ENCODE measurements at places on chromosomes 11 and 22.

GRCh38 chr22:35344956-35345690, 35.8 kb upstream of the HMOX1 start:
- no peak for DNase-seq

DNA sequence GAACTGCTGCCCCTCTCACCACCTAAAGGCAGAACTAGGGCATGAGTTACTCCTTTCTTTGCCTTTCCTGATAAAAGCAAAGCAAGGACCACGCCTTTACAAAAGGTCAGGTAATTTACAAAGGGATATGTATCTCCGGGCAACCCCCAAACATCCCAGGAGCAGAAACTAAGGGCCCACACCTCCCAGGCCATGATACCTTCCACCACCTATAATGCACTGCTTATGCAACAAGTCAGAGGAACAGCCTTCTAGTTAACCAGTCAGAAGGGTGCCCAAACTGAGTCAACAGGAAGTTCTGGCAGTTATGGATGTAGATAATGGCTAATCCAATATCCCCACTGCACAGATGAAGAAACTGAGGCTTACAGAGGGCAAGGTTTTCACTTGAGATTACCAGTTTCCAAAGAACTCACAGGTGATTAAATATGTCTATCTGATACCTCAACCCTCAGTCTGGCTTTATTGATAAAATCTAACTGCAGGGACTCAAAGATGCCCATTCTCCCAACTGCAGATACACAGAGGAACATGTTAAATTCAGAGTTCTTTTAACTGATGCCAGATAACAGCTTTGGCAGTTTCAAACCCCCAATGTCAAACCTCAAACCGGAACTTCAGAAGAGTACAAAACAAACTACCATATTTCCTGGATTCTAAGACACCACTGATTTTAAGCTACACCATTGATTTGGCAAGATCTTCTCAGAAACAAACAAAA, 16.8 kb upstream of the CASTOR1 start:
- no peak for DNase-seq

GRCh38 chr22:42072606-42073330, 1.3 kb upstream of the PHETA2 start:
- DNase-seq: no peak

- no peak for DNase-seq
These were observed 775.0 kb upstream of the API5 start for GRCh38 chr11:42536611-42537360.

DNA sequence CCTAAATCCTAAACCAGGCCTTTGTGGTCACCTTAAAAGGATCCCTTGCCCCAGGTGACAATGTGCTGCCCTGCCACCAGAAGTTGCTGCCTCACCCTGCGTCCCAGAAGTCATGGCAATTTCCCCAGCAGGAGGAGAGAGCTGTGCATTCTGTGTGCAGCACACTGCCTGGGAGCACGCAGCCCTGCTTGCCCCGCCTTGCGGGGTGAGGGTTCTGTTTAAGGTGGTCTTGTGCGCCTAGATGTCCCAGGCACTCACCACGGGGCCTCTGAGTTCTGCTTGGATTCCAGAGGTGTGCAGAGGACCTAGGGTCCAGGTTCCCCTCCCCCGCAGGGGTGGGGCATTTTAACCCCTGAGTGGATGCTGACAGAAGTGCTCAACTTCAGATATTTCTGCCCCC, 95.0 kb downstream of the GRAMD1B start:
- no peak for DNase-seq

DNA sequence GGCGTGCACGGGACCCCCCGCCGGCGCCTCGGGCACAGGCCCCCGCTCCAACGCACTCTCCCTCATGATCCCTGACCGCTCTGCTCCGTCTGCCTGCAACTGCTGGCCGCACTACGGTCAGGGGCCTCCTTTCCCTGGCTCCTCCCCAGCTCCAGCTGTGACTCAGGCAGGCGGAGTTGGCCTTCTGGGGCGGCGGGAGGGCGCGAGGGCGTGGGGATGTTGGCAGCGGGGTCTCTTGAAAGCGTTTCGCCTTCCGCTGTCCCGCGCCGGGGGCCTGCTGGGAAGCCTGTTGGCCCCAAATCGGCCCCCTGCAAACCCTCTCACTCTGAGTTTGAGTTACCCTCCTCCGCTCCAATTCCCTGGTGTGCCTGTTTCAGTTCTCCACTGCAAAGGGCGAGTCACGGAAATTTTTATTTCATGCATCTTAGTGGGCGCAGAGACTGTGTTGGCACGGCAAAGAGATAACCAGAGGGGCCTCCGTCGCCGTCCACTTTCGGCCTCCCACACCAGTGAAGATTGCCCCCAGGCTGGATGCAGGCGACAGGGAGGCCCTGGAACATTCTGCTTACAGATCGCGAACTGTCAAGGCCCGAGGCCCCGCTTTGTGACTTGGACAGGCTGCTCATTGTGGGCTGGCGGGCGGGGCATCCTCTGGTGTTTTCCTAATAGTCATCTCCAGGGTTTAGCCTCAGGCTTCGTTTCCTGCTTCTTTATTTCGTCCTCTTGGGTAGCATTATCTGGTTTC, at the start of gene CAVIN3:
Gene CAVIN3 (minus strand): TSS at position 91 of the 745 bp plus-strand sequence. CDS start 25 bp downstream, at position 66.
- peak; percentile 16 for DNase-seq

- no peak for DNase-seq
These were observed 415.9 kb downstream of the TMEM135 start for GRCh38 chr11:87453531-87454089.

- peak; percentile 53 for DNase-seq
These were observed 42.5 kb downstream of the CEP57 start for GRCh38 chr11:95832763-95833162.

Measured in A172 (cell line).